ENCODE measurements at places on chromosomes 7 and 10.

DNA sequence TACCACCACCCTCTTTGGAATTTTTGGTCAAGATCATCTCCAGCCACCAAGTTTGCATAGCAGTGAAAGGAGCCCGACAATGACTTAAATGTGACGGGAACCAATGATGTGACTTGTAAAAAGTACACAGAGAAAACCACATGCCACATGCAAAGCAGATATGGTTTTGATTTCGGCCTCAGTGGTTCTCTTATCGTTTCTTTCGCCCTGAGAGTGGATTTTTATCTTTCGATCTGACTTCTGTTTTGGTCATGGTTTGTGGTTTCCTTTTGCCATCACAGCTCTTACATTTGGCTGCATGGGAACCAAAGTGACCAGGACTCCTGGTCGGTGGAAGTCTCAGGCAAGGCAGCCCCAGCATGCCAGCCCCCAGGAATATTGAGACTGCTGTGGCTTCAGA, 31.5 kb downstream of the TCF7L2 start:
- DNase-seq, result no peak

- DNase-seq, result no peak
Observed at GRCh38 chr7:142583446-142583845, 165.8 kb upstream of the PRSS1 start.

DNA sequence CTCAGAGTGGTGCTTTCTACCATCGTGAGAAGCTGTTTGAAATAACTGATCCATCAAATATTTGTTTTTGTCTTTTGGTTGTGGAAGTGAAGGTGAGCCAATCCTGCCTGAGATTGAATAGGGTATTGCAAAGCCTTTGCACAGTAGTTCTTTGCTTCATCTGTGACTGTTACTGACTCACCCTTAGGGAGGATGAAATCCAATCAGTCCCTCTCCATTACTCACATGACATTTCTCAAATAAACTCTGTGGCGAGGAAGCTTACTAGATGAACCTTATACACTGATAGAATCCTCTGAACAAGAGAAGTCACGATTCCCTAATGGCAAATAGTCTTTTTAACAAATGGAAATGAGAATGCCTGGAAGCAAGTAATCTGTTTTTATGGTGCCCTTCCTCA, 31.9 kb downstream of the HEPACAM2 start:
- DNase-seq, result no peak

GRCh38 chr7:149334219-149334618, 72.2 kb downstream of the ZNF783 start:
- no peak for DNase-seq

DNA sequence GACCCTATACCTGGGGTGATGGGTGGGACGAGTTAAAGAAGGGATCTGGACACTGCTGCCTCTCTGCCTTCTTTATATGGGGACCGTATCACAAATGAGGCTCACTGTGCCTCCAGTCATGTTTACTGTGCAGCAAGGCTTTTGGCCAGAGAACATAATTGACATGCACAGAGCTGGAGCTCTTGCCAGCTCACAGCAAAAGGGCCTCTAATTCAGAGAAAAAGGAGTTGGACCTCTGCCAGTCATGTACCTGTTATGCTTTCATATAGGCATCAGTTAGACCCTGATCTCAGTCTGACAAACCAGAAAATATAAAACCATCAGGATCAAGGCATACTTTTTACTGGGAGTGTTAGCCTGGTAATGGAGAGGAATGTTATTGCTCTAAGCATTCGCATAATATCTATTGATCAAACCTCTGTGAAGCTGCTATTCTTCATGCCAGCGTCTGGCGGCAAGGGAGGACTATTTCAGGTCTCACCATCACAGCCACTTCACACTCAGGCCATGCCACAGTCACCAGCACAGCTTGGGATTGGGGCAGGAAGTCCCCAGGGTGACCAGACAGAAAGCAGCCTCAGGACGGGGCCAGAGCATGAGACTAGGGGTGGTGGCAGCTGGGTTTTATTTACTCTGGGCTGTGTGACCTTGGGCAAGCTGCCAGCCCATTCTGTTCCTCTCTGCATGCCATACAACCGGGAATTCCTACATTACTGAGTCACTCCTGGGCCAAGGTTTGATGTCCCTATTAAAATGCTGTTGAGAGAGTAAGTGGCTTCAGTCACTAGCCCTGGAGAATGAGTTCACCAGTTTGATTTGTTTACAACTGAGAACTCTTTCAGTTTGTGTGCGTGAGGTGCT, 90.1 kb downstream of the NPSR1 start:
- DNase-seq, result peak; percentile 51

DNA sequence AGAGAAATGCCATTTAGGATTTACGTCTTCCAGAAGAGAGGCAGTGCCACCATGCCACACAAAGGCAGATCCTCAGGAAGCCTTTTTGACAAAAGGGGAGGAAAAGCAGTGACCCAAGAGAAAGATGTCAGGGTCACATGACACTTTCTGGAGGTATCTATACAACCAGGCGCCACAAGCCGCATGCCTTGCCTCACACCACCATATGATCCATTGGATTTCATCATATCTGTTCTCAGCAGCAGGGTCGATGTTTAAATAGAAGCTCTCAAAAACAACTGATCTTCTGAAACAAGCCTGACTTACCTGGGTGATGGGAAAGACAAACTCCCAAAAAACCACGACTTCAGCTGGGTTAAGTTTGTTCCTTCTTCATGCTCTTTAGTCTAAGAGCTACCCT, 52.5 kb upstream of the UNC5B start:
- DNase-seq, result no peak

- DNase-seq, result no peak
Observed at GRCh38 chr7:20785157-20786048, 1.3 kb downstream of the SP8 start.

DNA sequence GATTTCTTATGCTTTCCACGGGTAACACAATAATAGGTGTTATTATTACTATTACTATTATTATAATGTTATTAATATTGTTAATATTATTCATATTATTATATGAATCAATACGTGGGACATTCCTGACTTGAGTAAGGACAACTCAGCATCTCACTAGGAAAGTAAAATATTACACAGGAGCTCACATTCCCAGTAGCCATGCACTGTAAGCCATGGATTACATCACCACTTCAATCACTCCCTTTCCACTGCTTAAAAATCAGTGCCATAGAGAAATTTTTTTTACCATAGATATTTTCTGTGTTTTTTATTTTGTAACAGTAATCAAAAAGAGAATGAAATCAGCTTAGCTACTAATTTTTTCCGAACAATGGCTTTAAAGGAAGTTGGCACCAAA, 68.5 kb upstream of the DGKI start:
- DNase-seq, result no peak
